IMR-90 (cell line): ENCODE measurements at places on chromosomes 6 and 20.

DNA sequence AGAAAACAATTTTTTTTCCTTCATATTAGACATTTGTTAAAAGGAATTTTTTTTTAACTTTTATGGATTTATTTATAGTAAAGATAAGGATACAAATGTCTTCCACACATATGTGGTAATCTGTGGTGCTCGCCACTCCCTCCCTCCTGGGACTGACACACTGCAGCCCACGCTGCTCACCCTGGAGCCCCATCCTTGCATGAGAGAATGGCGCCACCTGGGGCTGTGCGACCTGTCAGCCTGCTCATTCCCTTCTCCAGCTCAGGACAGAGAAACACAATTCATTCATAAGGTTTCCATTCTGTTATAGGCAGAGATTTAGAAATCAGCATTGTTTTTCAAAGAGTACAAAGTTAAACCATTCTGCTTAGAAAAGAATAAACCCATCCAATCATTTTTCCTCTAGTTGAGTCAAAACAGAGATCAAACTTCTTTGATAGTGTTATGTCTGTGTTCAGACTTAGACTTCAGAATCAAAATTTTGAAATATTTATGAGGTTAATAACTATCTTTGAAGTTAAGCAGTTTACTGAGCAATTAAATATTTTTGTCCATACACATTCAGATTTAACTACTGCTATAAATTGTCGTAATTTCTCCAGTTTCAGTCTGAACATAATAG lies 42.8 kb upstream of the DYNLRB1 start:
- peak; percentile 66 for DNase-seq

DNA sequence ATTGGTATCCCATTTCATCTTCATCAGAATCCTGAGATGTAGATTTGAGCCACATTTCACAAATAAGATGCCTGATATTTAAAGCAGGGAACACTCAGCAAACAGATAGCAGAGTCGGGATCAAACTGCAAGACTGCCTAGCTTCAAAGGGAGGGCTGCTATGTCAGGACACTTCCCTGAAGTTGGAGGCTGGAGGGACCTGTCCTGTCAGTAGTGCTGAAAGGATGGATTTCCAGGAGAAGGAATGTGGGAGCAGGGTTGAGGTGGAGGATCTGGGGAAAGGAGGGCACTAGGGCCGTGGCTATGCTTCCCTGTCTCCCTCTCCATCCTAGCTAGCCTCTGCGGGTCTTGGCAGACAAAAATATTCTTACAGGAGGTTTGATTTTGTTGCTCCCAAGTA lies 32.2 kb downstream of the COX4I2 start:
- DNase-seq, result peak; percentile 20

- no peak for DNase-seq
Observed at GRCh38 chr20:48754292-48754691, 73.5 kb downstream of the PREX1 start.

DNA sequence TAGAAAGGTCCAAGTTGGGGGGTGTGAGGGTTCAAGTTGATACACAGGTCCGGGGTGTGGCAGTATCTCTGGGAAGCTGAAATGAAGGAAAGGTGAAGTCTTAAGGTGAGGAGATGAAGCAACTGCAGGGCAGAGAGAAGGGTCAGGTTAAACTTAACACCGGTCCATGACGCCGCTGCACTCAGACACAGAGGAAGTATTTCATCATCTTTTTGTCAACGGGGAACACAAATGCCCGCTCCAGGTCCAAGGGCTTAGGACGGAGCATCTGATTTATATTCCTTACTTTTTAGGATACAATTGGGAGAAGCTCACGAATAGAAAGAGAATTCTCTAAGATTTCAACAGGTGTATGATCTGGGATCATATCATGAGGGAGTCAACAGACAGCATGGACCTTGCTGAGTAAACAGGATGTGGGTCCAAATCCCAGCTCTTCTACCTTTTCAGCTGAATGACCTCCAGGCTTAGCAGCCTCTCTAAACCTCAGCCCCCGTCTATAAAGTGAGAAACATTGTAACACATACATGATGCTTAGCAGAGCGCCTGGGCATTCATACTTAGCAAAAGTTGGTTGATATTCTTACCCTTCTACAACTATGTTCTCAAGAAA lies 197.5 kb downstream of the ATXN1 start:
- no peak for DNase-seq

DNA sequence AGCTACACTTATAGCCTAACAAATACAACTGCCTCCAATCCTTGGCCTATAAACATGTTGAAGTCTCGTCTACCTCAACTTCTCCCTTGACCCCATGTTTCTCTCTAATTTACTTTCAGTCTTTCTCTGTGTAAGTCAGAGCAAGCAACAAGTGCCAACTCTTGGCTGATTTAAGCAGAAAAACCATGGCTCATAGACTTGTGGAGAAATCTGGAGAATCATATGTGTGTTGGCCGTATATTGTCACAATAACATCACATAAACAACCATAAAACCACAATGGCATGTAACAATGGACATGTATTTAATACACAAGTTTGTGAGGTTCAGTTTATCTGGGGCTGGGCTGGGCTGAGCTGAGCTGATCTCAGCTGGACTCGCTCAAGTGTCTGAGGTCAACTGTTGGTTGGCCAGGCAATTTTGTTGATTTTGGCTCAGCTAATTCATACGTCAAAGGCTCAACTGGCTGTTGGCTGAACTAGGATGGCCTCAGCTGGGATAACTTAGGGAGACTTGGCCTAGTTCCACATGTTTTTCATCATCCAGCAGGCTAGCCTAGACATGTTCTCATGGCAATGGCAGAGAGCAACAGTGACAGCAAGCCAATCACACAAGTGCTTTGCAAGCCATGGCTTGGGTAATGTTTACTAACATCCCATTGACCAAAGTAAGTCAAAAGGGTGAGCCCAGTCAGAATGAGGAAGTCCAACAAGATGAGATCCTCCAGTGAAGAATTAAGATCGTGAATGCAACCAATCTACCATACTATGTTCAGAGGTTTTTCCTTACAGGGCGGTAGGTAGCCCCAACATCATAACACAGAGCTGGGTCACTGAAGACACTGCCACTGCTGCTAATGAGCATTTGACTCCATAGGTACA lies 12.9 kb upstream of the TBC1D22B start:
- DNase-seq, result peak; percentile 100

GRCh38 chr6:14126191-14126590 lies 8.6 kb downstream of the CD83 start:
- DNase-seq, result peak; percentile 12

DNA sequence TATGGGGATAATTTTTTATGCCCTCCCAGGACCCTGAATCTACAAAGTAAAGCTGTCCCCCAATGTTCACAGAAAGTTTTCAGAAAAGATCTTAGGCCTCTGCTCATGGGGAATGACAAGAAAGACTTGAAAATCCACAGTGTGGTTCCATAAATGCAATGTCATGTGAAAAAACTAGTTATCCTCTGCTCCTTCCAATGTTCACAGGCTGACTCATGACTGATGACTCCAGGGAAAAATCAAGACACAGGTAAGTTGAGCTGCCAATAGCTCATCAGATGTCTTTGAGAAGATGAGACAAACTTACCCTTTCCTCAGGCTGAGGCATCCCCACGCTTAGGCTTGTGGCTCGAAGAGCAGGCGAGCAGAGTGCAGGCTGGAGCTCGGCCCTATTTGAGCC lies 14.8 kb upstream of the BCLAF1 start:
- DNase-seq, result no peak

GRCh38 chr6:154765273-154765672 lies 32.1 kb downstream of the SCAF8 start:
- no peak for DNase-seq

DNA sequence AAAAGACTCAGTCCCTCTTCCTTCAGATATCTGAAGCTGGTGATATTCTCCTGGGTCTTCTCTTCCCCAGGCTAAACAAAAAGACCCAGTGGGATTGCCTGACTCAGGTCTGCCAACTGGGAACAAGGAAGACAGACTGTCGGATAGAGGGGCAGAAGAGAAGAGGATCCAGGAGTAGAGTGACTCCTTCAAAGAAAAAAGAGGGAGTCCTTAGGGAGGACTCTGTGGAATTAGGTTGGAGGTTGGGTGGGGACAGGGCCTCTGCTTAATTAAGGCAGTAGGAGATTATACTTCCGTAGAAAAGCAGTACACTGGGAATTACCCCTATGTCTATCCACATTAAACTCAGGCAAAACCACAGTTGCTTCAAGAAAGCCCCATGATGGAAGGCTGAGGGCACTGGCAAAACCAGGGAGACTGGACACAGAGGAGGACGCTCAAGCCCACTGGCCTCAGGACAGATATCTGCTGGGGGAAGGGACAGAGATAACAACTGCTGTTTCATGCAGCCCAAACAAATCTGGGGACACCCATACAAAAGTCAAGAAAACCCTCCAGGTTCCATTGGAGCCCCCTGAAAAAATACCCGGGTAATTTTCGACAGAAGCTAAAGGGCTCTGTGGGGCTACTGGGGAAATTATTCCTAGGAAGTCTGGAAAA lies 5.7 kb downstream of the BCL2L1 start:
- no peak for DNase-seq
